ENCODE measurements at places on chromosomes 2 and 18. TPM values are rescaled to one million over a fixed set of nuclear protein-coding genes. Genes with fewer than 3 reads are reported as not detected.

- no peak for DNase-seq
Measured at GRCh38 chr18:54147439-54147838, 77.0 kb downstream of the MBD2 start.

DNA sequence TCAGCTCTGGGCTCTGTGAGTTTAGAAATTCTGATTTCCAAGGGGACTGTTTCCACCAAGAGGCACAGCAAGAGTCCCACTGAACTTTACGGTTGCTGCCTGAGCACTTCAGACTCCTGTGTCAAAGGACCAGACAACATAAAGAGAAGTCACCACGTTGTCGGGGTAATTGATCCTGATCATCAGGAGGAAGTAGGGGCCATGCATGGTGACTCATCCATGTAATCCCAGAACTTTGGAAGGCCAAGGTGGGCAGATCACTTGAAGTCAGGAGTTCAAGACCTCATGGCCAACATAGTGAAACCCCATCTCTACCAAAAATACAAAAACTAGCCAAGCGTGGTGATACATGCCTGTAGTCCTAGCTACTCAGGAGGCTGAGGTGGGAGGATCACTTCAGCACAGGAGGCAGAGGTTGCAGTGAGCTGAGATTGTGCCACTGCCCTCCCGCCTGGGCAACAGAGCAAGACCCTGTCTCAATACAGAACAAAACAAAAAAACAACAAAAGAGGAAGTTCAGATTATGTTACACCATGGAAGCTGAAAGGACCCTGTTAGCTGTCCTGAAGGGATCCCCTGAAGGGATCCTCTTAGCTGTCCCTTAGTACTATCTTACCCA lies 9.4 kb upstream of the ASXL2 start:
- no peak for DNase-seq

DNA sequence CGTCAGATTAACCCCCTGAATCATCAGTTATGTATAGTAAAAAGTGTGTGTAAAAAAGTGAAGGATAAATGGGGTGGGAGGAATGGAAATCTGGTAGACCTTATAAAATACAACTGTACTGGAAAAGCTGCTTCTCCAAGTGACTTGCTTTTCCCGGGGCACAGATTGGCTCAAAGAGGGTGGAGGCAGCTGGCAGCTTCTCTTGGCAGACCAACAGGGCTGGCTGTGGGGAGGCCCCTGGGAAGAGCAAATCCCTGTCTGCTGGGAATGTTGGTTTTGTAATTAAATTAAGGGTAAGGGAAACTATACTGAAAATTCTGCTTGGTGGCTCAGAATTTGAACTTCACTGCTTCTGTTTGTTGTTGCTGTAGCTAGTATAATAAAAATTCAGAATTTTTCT lies 154.2 kb upstream of the DLX2 start:
- DNase-seq: no peak

- no peak for DNase-seq
Measured at GRCh38 chr18:26394047-26394654, 154.2 kb downstream of the KCTD1 start.

DNA sequence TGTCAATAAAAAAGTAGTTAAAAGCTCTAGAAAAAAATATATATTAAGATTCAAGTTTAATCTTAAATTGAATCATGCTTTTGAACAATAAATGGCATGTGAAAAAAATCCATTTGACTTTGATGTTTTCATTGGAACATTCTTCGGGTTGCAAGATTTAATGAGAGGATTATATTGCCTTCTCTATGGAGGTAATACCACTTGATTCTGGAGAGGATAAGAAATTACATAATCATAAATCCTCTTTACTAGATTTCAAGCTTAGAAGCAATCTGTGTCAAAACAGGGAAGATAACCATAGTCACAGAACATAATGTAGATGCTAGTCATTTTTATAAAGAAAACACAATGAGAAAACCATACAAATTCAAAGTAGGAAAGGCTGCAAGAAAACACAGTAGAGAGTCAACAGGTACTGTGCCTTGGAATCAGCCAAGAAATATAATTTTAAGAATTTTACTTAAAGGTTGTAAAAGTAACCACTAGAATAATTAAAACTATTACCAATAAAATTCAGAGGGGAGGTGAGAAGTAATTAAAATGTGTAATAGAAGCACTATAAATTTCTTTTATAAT lies 18.7 kb upstream of the MAPRE2 start:
- no peak for DNase-seq

DNA sequence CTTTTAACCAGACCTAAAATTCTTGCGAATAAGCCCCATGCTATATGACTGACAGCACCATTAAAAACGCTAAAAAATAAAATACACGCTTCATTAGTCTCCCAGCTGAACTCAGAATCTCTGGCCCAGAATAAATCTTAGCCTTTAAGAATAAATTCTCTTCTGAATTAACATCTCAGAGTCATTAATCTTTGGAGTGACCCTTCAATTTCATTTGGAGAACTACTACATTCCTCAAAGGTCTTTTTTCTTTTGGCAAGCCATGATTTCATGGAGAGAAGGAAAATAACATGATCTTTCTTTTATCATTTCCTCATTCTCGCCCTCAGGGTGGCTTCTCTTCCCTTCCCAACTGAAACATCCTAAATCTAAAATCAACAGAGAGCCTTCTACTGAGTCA lies 259.0 kb downstream of the AFF3 start:
- DNase-seq: no peak

- no peak for DNase-seq
Measured at GRCh38 chr2:236715491-236715961, 145.9 kb downstream of the ACKR3 start.

- DNase-seq: no peak
Measured at GRCh38 chr2:168843253-168843652, 40.8 kb downstream of the NOSTRIN start.

DNA sequence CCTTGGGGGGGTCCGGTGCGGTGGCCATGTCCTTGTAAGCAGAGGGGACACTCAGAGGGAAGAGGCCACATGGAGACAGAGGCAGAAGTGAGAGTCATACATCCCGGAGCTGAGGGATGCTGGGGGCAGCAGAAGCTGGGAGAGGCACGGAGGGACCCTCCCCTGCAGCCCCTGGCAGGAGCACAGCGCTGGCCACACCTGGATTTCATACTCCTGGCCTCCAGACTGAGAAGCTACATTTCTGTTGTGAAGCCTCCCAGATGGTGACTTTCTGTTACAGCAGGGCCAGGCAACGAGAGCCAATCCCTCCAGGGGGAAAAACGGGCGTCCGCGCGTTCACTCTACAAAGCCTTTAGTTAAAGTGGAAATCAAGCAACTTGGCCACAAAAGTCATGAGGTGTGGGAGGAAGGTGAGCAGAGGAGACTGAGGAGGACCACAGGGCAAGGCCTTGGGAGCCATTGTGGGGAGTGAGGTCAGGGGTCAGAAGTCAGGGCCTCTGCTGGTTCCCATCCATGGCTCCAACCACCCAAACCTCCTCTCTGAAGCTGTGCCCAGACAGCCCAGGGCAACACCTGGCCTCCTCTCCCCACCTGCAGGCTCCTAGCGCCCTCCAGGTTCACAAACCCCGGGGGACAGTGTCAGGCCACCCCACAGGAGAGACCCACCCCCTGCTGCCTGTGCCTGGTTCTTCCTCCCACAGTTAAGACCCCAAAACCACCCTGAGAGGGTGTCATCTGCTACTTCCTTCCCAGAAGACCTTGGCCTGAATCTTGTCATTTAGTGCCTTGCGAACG lies 4.5 kb upstream of the MBP start:
- DNase-seq: no peak

GRCh38 chr2:17588031-17588430 lies 47.5 kb downstream of the VSNL1 start:
- no peak for DNase-seq

RFTN2 gene
- 0.05 TPM for total RNA-seq

TMEM163 gene
- 3.5 TPM for total RNA-seq

CROCC2 gene
- not detected for total RNA-seq

TEX44 gene
- not detected for total RNA-seq

ERMN gene
- total RNA-seq: not detected

SOX11 gene
- total RNA-seq: not detected

PSD4 gene
- total RNA-seq: 64.5 TPM

Measured in Calu3 (cell line).